ENCODE measurements at places on chromosomes 2 and 18. TPM values are rescaled to one million over a fixed set of nuclear protein-coding genes. Genes with fewer than 3 reads are reported as not detected.
A peak's percentile ranks its signal among the peaks of the same experiment; 100 is the strongest.

- no peak for DNase-seq
Measured at GRCh38 chr2:128901572-128902391, 583.1 kb upstream of the HS6ST1 start.

GRCh38 chr18:11322006-11322405 is 172.6 kb upstream of the PIEZO2 start:
- no peak for DNase-seq

GRCh38 chr2:9207641-9208311 is 1.2 kb downstream of the ASAP2 start:
- DNase-seq, result no peak

RAB6C gene
- not detected for total RNA-seq

DNA sequence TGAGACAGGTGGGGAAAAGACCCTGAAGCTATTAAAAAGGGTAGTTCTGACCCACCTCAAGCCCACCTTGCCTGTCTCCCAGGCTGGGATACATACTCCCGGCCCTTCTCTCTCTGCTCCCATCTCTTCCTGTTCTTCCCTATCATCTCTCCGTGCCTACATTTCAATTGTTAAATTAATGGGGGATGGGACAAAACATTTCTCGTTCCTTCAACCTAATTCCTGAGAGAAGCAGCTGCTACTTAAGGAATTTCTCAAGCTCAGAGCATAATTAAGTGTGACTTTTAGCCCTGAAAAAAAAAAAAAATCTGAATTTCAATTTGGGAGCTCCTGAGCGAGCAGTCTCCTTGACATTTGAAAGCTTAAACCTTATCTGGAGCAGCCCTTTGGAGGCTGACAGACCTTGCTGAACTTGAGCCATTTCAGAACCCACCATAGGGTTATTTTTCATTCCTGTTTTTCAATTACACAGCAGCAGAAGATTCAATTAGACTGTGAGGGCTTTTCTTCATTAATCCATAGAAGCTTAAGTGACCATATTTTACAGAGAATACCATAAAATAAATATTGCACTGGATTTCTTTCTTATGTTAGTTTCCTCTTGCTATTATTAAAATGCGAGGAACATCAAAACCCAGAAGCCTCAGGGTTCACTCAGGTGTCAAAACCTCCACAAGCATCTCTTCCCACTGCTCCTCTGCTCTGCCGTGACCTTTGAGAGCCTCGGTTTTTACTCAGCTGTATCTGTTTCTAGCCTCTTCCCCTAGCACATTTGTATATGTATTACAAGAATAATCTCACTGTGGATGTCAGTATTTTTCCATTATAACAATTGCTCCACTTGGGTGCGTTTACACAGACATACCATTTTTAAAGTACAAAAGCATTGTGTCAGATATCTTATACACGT is 125.7 kb downstream of the B3GNT2 start:
- no peak for DNase-seq

DNA sequence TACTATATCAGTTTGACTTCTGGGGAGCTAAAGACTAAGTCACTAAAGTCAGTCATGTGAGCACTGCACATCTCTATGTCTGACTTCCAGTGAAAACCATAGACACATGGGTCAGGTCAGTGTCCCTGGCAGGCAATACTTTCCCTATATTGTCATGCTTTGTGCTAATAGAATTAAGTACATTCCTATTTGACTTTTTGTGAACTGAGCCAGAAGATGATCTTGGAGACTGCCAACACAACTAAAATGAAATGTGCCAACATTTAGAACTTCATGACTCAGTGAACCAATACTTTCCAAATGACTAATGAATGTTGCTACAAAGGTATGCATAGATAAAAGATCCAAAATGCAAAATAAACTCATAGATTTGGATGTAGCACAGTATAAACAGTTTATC is 820.8 kb upstream of the FAM98A start:
- no peak for DNase-seq

DNA sequence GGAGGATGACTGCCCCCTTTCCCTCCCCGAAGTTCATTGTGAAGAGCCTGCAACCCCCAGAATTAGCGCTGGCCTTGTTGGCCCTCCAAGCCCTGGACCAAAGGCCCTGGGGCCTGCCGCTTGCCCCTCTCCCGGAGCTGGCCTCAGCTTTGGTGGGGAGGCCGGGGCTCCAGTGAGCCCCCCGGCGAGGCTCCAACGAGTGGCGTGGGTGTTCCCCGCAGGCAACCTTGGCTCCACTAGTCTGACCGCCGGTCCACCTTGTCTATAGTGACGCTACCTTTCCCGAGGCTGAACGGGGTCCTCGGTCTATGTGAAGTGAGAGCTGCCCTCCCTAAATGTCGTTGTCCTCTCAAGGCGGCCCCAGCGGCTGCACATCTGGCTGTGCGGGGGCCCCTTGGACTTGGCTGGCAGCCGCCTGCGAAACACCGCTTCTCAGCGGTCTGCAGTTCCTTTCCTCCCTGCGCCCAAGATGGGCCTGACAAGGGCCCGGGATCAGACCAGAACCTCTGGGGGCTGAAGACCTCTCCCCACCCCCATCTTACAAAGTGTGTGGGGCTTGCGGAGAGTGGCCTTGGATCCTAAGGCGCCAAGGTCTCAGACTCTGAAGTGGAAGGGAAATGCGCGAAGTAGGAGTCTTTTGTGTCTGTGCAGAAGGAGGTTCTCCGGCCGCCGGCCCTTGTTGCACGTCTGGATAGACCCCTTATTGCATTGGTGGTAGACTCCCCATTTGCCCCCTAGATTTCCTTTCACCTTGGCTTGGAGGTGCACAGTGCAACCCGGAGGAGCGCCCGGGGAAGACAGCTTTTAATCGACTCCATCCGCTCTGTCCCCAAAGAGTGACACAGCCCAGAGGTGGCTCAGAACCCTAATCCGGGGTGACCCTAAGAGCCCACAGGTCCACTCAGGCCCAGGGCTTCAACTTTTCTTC is 3.9 kb upstream of the HOXD10 start:
- peak; percentile 33 for DNase-seq

DNA sequence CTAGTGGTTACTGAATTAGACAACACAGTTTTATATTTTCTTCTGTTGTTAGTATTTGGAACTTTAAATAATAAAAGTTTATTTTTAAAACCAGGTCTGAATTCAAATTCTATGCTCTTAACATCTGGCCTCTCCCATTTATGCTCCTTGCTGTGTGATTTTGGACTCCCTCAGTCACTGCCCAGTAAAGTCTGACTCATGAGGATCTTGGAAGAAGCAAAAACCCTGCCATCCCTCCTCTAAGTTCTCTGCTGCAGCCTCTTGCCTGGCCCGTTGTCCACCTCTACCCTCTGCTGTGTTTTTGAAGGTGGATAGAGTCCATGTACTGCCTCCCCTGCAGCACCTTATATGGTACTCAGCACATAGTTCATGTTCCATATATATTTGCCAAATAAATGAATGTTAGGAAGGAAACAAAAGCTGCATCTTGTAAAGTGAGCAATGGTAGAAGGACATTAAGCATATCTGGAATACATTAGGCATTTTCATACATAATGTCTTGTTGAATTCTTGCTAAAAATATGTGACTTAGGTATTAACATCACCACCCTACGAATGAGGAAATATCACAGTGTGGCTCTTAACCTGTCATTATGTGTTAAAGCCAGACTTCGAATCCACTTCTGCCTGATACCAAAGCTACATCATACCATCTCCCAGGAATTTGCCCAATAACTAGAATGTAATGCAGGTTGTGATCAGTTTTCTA is 62.1 kb downstream of the THNSL2 start:
- DNase-seq, result no peak

GRCh38 chr2:174761837-174762236 is 2.4 kb downstream of the CHRNA1 start:
- DNase-seq, result no peak

- DNase-seq, result no peak
Measured at GRCh38 chr2:217958206-217958883, 44.5 kb downstream of the TNS1 start.

RAX gene
- total RNA-seq, result not detected

DNA sequence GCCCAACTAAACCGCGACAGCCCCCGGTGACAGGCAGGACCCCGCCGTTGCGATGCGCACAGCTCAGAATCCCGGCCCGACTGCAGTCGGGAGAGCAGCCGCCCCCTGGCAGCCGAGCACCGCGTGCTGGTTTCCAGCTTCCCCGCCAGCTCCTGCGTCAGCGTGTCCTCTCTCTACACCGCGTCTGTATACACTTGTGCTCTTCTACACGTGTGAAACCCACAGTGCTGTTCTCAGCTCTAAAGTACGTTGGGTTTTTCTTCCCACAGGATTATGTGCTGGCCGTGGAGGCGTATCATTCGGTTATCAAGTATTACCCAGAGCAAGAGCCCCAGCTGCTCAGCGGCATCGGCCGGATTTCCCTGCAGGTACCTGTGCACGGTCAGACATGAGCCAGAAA is 54.0 kb downstream of the ADI1 start:
- no peak for DNase-seq

- no peak for DNase-seq
Measured at GRCh38 chr2:184031402-184032147, 566.8 kb upstream of the ZNF804A start.

EML6 gene
- total RNA-seq, result 7.3 TPM

GRCh38 chr2:197893403-197894177 is 89.2 kb downstream of the PLCL1 start:
- no peak for DNase-seq

DGUOK gene
- total RNA-seq, result 38.5 TPM

STPG4 gene
- not detected for total RNA-seq

GRCh38 chr2:123953846-123954245 is 71.2 kb upstream of the CNTNAP5 start:
- no peak for DNase-seq

- DNase-seq, result no peak
Measured at GRCh38 chr2:127577973-127578372, 42.5 kb downstream of the MYO7B start.

TRAF3IP1 gene
- 14.0 TPM for total RNA-seq

DNA sequence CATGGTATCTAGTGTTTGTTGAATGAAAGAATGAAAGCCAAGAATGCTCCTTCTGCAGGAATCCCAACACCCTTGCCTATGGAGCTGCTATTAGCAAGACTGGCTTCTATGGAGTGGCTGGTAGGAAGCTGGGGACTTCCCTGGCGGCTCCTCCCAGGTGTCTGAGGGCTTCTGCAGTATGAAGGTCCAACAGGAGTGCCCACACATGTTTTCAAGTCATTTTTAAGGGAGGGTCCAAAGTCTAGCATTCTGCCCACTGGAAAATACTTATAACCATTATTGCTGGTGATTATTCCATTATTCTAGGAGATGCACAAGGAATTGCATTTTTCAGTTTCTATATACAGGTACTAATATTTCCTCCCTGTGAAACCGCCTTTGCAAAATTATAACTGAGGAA is 21.9 kb upstream of the NPC1 start:
- DNase-seq, result no peak

RNF152 gene
- total RNA-seq, result 14.6 TPM

DNA sequence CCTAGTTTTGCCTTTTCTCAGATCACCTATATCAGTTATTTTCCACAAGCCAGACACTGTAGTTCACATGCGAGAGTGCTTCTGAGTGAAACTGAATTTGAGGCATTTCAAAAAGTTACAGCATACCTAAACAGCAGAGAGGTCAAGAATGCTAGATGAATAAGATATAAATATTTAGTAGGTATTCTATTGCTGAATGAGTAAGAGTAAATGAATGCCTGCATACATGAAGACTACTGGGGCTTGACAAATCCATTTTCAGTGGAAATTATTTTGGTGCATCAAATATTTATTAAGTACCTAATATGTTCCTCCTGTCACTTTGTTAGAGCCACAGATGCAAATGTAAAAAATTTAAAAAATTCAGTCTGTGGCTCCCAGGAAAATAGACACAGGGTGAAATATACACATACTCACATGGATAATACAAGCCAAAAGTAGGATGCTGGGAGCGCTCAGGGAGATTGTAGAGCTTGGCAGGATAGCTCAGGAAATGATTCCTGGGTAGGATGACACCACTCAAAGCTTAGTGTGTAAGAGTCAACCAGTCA is 27.6 kb upstream of the CDC42EP3 start:
- no peak for DNase-seq

BZW1 gene
- total RNA-seq, result 153 TPM

FOXI3 gene
- not detected for total RNA-seq

GRCh38 chr18:75581336-75582131 is 154.0 kb upstream of the SMIM21 start:
- DNase-seq, result no peak

DNA sequence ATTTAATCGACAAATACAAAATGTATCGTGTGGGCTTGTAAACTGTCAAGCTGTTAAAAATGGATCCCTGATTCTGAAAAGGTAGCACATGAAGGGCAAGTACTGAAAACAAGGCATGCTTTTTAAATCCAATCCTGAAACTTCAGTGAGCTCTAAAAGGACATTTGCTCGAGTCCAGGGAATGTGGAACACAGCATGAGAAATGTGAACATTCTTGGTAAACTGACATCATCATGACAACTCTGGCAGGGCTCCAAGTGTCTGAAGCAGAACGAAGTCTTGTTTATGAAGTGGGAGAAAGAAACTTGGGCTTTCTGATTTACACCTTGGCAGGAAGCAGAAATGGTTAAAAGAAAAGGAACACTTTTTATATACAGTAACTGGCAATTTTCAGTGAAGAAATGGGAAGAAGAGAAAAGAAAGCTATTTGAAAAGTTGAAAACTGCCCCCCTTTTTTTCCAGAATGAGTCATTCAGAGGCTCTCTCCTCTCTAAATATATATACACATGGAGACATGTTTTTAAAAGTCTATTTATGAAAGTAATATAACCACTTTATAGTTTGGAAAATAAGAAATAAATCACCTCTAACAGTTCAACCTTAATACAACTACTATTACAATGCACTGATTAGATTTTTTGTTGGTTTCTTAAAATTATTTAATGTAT is 120.8 kb downstream of the GAREM1 start:
- no peak for DNase-seq

GRCh38 chr2:168149150-168149974 is 98.0 kb downstream of the STK39 start:
- DNase-seq, result no peak

DNA sequence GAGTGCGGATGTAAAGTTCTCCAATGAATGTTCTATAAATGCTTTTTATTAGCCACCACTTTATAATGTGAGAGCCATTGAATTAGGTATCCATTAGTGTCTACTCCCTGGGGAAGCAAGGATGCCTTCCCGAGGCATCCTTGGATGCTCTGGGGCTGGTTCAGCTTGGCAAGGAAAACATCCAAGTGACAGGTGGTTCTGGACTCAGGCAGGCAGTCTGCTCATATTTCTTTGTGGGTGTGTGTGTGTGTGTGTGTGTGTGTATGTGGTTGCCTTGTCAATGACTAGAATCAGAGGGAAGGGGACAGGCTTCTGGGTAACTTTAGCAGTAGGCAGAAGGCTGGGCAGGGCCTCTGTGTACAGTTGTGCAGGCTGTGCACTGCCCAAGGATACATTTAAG is 149.2 kb downstream of the TSN start:
- DNase-seq, result no peak

GRCh38 chr2:199907008-199907714 is 3.9 kb upstream of the C2orf69 start:
- DNase-seq, result no peak

C2orf80 gene
- total RNA-seq, result not detected

DNA sequence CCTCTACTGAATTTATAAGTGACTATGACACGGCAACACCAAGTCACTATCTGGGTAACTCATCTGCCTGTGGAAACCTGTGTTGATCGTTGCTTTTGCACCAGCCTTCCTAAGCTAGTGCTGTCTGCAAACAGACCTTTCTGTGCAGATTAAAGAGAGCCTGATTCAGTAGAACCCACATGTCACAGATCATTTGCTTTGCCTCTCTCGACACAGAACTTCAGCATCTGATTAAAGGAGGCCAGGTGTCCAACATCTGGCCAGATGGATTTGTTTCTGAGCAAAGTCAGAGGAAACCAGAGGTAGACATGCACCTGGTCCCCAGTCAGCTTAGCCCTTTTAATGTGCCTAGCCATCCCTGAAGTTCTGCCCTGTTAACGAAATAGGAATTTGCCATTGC is 15.0 kb upstream of the TTR start:
- no peak for DNase-seq

GRCh38 chr18:8823530-8823929 is 118.2 kb downstream of the MTCL1 start:
- DNase-seq, result no peak

All from upper lobe of left lung (tissue), 6 donors.